NCI-H2081 treated with DMSO at 0.1 percent for 48 hours (cell line): ENCODE measurements at places on chromosomes 11 and 22.

DNA sequence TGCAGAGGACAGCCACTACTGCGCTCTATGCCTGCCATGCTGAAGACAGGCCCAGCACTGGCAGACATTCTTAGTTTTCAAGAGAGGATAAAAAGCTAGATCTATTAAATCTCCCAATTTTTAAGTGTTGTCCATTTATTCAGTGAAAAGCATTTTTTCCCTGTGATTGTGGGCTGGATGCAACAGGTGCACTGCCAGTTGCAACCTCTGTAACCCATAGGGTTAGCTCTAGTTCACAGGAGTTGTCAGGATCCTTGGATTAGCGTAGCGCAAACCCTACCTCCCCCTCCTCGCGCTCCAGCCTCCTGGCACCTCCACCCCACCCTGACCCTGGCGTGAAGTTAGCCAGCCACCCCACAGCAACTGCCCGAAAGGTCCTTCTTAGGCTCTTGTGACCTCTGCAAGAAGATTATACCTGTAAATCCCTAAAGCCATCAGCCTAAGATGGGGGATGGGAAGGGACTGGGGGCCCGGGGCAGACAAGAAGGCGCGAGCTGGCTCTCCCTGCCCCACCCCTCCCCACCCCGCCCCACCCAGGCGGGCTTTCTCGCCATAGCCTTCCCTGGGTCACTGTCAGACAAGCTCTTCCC, 30.9 kb downstream of the EIF3F start:
- no peak for DNase-seq

- DNase-seq = no peak
Measured at GRCh38 chr11:113563766-113564526, 88.7 kb upstream of the DRD2 start.

- no peak for DNase-seq
Measured at GRCh38 chr22:35818897-35819296, 101.2 kb downstream of the APOL5 start.

GRCh38 chr22:39219071-39220039, 25.4 kb downstream of the PDGFB start:
- no peak for DNase-seq

DNA sequence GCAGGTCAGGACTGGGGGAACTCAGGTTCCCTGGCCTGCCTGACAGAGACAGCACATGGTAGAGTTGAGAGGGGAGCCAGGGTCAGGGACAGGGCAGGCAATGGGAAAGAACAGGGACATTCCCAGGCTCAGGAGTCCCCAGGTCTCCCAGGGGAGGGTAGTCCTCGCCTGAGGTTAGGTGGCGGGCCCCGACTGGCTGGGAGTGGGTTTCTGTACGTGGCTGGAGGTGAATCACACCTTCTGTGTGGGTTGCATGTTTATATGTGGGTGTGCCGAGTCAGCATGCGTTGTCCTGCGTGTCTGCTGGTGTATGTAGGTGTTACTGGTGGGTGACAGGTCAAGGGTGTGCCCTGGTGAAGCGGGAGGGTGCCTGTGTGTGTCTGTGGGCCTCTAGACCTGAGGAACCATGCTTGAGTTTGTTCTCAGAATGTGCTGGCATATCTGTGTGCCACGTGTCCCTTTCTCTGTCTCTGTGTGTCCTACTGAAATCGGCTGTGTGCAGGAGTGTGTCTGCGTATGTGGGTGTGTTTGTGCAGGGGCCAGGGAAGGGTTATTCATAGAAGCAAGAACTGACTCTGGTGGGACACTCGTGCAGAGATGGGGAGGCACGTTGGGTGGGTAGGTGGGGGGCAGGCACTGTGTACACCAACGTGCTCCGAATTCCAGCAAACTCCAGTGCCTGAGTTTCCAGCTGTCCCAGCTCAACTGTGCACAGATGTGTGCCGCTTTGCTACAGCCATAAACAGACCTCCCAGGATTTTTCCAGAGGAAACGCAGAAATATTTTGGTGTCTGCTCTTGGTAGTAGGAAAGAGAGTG, 23.8 kb upstream of the OAF start:
- no peak for DNase-seq

DNA sequence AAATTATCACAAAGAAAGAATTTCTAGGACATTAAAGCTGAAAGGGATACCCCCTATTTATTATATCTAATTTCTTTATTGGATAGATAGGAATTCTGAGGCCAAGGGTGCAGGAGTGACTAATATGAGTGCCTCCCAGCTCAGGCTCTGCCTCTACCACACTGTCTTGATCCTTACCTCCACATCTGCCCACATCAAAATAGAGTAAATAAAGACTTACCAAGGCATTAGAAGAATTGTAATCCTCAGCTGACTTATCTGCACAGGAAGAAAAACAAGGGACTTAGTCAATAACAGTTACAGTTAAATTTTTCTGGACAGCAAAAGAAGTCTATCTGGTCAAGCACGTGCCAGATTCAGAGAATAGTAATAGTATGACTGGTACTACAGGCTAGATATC, 72.6 kb upstream of the GDPD4 start:
- DNase-seq = no peak

GRCh38 chr11:1696608-1697570, at the start of gene KRTAP5-6:
KRTAP5-6 (plus strand) TSS chr11:1697195; CDS start chr11:1697246, 51 bp downstream.
- DNase-seq = no peak

GRCh38 chr11:112655371-112655770, 305.8 kb upstream of the NCAM1 start:
- DNase-seq = no peak

- DNase-seq = no peak
Measured at GRCh38 chr11:130560000-130560780, 111.7 kb downstream of the ADAMTS15 start.

DNA sequence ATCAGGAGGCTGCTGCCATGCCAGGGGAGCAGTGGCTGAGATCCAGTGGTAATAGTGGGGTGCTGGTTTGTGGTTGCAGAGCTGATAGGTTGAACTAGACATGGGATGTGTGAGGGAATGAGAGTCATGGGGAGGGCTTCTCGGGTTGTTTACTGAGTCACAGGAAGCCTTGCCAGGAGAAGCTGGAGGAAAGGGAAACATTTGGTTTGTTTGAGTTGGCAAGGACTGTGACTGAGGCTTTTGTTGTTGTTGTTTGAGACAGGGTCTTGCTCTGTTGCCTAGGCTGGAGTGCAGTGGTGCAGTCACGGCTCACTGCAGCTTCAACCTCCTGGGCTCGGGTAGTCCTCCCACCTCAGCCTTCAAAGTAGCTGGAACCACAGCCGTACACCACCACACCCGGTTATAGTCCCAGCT, 49.3 kb downstream of the CABIN1 start:
- DNase-seq = no peak

DNA sequence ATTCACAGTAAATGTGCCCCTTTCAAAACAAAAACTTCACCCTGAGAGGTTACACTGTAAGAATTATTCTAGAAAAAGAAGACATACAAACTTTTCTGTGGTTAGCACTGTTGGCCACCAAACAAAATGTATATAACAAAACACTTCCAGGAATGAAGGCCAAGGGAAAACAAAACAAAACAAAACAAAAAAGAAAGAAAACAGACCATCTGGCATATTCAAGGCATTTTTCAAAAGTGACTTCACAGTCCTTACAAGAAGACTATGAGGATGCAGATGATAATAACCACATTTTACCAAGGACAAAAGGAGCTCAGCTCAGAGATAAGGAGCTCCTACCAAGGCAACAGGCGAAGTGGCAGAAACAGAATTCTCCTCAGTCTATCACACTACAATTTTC, 24.9 kb downstream of the CTSC start:
- no peak for DNase-seq

DNA sequence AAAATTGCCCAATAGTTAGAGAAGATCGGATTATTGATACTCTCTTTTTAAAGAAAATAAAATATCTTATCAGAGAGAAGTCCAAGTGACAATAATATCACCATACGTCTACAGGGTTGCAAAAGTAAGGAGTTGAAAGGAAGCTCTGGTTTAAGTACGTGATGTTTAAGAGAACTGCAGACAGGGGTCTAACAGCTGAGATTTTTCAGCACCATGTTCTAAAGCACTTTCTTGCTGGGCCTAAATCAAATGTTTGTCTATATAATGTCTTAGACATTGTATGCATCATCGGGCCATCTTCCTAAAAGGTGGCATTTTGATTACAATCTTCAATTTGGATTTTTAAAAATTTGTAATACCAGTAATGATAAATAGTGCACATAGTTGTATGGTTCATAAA, 133.3 kb downstream of the RRAS2 start:
- no peak for DNase-seq

- no peak for DNase-seq
Measured at GRCh38 chr22:37431801-37432707, 4.8 kb upstream of the ELFN2 start.

DNA sequence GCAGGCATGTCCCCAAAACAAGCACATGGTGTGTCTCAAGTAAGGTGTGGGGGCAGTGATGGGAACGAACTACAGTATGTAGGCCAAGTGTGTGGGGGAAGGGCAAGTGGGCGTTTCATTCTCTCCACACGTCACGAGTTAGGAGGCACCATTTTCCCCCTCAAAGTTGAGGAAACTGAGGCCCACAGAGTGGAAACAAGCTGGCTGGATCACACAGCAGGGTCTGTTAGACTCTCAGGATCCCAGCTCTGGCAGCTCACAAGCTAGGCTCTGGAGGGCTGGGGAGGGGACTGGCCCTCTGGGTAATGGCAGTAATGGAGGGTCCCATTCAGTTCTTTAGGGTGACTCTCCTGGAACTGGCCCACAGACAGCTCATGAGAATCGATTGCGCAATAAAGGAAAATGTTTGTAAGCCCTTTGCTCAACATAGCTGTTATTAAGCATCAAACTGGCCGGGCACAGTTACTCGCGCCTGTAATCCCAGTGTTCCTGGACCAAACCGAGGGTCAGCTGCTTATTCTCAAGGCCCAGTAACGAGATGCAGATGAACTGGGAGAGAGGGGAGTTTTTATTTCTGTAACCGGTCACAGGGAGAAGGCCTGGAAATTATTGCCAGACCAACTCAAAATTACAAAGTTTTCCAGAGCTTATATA, 24.1 kb upstream of the TUB start:
- no peak for DNase-seq

GRCh38 chr11:105152021-105152512, 12.5 kb upstream of the CARD18 start:
- no peak for DNase-seq

GRCh38 chr11:62444236-62444833, 25.5 kb downstream of the SCGB1A1 start:
- DNase-seq = peak; percentile 23
